SK-N-MC (cell line): ENCODE measurements at places on chromosomes 11 and 22.

DNA sequence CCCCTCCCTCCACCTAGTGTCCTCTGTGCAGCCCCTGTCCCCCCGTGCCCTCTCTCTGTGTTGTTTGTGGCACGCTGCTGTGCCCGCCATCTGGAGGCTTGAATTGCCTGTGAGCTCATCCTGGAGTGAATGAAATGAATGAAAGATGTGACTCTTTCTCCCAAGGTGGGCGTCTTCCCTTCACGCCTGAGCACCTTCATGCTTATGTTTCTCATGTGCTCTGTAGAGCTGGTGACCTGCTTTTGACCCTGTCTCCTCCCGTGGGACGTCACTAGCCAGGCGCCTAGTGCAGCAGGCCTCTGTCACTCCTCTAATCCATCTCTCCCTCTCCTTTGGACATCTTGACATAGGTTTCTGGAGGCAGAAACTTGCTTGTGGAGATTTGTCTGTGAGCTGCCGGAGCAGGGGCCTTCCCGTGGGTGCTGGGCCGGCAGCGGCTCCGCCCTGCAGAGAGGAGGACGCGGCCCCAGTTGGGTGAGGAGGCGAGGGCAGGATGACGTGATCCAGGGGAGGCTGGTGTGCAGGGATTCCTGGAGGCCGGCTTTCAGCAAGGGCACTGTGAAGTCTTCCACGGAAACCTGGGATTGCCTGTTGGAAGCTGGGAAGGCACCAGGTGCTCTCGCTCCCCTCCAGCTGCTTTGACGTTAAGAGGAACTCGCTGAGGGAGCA lies 40.6 kb downstream of the MUC6 start:
- no peak for DNase-seq

DNA sequence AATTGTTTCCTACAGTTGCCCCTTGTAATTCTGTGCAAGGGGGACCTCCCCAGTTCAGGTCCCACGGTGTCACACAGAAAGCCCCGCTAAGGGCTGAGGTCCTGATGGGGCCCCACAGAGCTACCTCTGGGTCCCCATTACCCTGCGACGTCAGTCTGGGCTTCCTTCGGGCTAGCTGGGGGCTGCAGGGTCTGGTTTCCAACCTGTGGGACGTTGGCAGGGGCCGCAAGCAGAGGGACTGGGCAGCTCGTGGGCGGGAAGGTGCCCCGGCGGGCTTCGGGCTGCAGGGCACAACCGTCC lies 698 bp downstream of the SLC37A4 start:
- no peak for DNase-seq

GRCh38 chr11:110827276-110827675 lies 115.0 kb upstream of the ARHGAP20 start:
- no peak for DNase-seq

DNA sequence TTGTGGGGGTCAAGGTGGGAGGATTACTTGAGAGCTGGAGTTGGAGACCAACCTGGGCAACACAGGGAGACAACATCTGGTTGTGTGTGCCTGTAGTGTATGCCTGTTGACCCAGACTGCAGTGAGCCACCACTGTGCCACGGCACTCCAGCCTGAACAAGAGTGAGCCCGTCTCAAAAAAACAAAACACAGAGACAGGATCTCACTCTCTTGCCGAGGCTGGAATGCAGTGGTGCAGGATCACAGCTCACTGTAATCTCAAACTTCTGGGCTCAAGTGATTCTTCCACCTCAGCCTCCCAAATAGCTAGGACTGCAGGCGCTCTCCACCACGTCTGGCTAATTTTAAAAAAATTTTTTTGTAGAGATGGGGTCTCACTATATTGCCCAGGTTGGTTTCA lies 112.5 kb downstream of the SGSM3 start:
- no peak for DNase-seq

GRCh38 chr22:31241200-31241599 lies 29.1 kb downstream of the LIMK2 start:
- no peak for DNase-seq
